ENCODE measurements at places on chromosomes 6 and 20.

- no peak for DNase-seq
Observed at GRCh38 chr20:3094848-3095629, 10.5 kb upstream of the AVP start.

DNA sequence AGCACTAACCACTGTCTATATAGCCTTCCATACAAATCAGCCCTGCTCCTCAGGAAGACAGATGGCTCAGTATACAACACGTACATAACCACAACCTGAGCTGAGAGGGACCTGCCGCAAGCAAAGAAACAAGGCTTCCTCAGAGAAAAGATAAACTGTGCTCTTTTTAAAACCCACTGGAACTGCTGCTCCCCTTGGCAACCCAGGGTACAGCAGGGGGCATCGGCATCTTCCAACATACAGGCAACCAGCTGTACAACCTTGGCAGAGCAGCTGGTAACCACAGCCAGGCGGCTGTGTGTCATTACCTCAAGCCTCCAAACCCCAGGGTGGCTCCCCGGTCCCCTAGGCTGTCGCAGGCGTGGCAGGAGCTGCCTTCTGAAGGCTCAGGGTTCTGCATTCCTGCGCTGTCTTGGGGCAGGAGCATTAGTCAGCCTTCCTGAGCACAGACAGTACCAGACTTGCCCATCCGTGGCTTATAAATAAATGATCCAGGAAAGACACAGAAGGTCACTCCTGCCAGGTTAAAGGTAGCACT is 249.5 kb downstream of the ADGRG6 start:
- DNase-seq, result peak; percentile 16

- DNase-seq, result no peak
Observed at GRCh38 chr6:87378947-87379346, 28.8 kb upstream of the CFAP206 start.

- no peak for DNase-seq
Observed at GRCh38 chr6:116287689-116288282, 8.1 kb upstream of the TSPYL1 start.

GRCh38 chr6:42047213-42047590 is 3.1 kb upstream of the TAF8 start:
- DNase-seq, result no peak

DNA sequence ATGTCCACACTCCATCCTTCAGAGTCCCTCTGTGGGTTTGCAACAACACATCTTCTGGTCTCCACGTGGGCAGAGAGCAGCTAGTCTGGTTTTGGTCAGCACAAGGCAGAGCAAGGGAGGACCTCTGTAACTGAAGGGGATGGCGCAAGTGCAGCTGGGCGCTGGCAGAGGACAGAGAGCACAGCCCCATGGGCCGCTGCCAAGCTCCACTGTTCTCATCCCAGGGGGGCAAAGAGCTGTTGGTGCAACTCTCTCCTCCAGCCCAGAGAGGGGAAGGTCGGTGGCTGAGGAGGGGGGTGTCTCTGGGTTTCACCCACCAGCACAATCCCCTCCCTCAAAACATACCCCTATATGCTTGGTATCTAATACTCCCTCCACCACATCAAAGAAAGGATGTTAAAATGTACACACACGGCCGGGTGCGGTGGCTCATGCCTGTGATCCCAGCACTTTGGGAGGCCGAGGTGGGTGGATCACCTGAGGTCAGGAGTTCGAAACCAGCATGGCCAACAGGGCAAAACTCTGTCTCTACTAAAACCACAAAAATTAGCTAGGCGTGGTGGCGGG is 9.1 kb downstream of the ATP9A start:
- DNase-seq, result no peak

DNA sequence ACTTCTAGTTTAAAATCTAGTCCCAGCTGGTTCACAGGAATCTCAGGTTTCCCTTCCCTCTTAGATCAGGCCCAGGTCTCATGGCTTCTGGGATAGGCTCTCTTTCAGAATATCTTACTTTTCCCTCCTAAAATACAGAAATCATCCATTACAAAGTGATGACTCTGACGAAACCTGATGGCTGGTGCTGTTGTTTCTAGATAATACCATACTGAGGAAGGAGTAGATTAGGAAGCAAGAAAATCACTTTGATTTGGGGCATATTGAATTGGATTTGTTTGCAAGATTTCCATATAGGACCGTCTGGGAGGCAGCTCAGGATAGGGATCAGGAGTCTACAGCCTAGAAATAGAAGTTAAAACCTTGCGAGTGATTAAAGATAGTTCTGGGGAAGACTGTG is 3.6 kb downstream of the ZKSCAN3 start:
- no peak for DNase-seq

- DNase-seq, result no peak
Observed at GRCh38 chr6:83442752-83443151, 11.9 kb upstream of the ME1 start.

DNA sequence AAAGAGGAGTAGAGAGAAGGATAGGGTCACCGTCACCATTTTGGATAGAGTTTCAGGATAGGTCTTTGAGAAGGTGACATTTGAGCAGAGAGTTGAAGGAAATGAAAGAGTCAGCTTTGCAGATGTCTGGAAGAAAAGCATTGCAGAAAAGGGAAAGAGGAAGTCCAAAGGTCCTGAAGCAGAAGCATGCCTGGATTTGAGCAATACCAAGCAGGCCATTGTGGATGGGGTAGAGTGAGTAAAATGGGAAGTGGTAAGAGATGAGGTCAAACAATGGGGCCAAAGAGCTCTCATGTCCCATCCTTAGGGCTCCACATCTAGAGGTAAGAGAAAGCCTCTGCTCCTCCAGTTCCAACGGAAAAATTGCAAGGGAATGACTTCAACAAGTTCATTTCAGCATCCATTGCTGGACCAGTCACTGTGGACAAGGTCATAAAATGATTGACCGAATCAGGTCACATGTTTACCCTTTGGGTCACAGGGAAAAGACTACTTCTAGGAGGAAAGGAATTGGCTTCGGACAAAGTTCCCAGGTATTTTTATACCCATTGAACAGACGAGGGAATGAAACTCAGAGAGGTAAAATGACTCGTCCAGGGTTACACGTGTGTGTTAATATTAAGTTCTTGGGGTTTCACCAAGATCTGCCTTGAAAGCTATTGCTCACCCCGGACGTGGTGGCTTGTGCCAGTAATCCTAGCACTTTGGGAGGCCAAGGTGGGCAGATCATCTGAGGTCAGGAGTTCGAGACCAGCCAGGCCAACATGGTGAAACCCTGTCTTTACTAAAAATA is 6.6 kb upstream of the SAMHD1 start:
- no peak for DNase-seq

DNA sequence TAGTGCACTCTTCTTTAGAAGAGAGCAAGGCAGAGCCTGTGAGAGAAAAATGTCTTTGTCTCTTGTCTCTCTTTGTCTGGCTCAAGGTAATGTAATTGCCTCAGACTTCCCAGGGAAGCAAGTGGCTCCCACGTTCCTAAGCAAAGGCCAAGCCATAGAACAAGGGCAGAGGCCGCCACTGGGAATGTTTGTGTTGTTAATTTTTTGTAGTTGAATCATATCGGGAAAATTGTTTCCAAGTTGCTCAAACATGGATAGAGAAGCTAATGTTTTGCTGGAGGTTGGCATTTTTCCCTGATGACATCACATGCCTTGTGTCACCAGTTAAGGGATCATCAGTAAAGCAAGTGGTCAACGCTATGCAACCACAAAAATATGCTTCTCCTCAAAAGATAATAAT is 211.5 kb upstream of the FOXA2 start:
- no peak for DNase-seq

DNA sequence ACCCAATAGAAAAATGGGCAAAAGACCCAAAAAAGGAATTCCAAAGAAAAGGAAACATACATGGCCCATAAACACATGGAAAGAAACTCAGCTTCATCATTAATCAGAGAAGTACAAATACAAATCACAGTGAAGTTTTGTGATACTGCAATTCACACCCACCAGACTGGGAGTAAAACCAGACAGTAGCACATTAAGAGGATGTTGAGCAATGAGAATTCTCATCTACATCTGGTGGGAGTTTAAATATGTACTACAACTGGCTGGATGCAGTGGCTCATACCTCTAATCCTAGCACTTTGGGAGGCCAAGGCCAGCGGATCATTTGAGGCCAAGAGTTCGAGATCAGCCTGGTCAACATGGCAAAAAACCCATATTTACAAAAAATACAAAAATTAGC is 125.7 kb upstream of the PHACTR1 start:
- no peak for DNase-seq
